WERI-Rb-1 (cell line): ENCODE measurements at places on chromosomes 6 and 20.

- DNase-seq = no peak
These were observed 951 bp upstream of the OLIG3 start for GRCh38 chr6:137494988-137495702.

GRCh38 chr20:40055711-40056110 lies 633.3 kb downstream of the MAFB start:
- DNase-seq = no peak

- peak; percentile 67 for DNase-seq
These were observed 2.7 kb downstream of the MYB start for GRCh38 chr6:135183532-135184440.

DNA sequence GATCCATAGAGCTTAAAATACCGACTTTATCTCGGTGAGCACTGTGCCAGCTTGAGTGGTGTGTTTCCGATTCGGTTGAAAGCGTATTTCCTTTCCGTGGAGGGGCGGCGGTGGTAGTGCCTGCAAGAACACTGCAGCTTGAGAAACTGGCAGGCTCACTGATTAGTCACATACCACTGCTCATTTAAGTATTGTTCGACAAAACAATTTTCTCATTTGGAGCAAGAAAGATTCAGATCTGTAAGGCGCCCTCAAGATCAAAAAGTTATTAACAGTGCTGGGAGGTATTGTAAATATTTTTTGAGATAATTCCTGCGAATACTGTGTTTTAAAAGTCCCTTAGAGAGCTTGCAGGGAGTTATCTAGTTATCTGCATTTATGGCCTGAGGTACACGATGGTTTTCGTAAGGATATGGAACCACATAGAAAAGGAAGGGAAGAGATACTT lies 1.3 kb downstream of the MAPK14 start:
- peak; percentile 64 for DNase-seq

- DNase-seq = peak; percentile 69
These were observed 104.6 kb upstream of the EXOC2 start for GRCh38 chr6:797479-798077.

GRCh38 chr6:35170166-35170565 lies 29.0 kb upstream of the TCP11 start:
- DNase-seq = no peak

DNA sequence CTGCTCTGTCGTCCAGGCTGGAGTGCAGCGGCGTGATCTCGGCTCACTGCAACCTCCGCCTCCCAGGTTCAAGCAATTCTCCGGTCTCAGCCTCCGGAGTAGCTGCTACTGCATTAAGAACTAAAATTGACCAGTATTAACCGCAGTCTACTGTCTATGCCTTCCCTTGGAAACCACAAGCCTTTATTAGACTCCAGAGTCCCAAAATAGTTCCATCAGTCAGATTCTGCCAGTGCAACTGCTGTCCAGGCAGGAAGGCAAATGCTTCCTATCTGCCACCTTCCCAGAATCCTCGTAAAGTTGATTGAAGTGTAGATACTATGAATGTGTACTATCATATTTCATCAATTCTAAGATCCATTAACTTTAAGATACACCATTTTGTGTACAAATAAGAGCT lies 16.7 kb downstream of the KAT14 start:
- DNase-seq = no peak

DNA sequence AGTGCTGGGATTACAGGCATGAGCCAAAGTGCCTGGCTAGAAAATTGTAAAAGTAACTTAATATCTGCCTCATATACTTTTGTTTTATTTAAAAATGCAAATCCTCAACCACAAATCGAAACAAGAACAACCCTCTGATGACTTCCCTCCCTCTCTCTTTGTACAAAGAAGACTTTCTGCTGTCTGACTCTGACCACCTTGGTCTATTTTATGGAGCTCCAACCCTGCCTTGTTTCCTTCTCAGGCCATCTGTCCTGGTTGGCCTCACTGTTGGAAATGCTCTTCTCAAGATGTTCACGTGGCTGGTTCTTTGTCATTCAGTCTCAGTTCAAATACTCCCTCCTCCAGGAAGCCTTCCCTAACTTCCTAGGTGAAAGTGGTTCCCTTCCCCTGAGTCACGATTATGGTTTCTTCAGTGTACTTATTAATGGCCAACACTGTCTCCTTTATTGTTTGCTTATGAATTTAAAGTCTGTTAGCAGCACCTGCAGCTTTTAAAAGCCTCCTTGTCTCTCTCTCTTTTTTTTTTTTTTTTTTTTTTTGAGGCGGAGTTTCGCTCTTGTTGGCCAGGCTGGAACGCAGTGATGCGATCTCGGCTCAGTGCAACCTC lies 151.5 kb upstream of the SALL4 start:
- DNase-seq = no peak

GRCh38 chr6:109393886-109394281 lies 11.6 kb upstream of the CD164 start:
- no peak for DNase-seq

- no peak for DNase-seq
These were observed 113.7 kb downstream of the CLIC5 start for GRCh38 chr6:45901767-45902650.

GRCh38 chr20:60214901-60215815 lies 256.9 kb downstream of the CDH26 start:
- DNase-seq = no peak

- DNase-seq = no peak
These were observed 34.7 kb downstream of the GHRH start for GRCh38 chr20:37226889-37227288.

DNA sequence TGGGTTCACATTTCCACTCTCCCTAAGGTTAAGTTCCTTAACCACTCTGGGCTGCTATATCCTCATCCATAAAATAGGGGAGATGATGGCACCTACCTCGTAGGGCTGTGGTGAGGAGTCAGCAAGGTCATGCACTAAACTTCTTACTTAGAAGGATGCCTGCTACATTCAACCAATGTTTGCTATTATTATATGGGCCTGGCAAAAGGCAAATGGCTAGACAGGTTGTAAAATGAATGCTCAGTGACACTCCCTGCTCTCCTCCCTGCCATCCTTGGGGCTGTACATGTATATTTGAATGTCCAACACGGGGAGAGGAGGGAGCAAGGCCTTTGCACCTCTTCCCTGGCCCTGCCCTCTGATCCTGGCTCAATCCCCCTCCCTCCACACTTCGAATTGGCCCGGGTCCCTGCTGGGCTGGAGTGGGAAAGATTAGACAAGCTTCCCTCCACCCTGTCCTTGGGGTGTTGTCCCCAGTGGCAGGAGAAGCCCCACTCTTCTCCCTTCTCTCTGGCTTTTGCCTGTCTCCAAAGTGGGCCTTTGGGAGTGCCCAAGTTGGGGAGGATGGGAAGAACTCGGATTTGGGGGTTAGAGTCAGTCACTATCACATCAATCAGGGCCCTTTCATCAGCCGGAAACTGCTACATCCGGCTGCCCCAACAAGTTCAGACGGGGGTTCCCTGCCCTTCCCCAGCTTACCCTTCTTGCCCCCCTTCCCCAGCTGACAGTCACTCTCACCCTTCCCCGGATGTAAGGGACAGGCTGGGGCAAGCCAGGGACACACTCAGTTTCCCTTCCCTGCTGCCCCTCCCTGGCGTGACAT lies 36.3 kb upstream of the VEGFA start:
- DNase-seq = peak; percentile 76

DNA sequence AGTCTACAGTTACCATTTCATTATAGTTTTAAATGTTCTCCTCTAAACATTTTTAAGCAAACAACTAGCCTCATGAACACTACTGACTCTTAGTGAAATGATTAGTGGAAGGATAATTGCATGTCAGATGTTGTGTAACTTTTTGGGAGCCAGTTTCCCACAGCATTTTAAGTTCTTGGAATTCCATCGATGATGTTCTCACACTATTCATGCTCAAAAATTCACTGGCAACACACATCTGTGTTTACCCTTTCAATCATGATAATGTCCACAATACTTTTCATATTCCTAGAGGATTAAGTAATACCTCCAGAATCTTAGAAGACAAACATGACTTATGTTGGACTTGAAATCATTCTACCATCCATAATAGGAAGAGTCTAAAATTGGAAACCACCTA lies 678.1 kb upstream of the ID4 start:
- DNase-seq = no peak

DNA sequence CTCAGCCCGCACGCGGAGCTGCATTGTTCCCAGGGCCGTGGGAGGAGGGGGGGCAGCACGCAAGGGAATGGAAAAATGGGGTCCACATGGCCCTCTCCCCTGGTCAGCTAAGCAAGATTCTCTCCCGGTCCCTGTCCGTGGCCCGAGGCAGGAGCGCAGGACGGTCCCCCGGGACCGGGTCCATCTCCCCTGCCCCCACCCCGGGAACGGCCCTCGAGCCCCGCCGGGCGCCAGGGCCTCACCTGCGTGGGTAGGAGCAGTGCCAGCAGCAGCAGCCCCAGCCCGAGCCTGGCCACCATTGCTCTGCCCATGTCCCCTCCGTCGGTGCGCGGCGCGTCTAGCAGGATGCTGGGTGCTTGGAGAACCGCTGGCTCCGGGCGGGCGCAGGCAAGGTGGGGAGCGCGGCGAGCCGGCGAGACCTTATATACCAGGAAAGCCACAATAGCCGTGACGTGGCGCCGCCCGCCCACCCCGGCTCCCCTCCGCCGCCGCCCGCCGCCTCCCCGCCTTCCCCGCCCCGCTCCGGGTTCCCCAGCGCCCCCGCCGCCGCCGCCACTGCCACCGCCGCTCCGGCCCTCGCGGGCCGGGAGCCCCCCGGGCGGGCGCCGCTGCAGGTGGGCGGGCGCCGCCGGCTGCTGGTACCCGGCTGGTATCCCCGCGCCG lies at the start of gene CD24:
Gene CD24 (minus strand): TSS at position 394 of the 663 bp plus-strand sequence. CDS start 83 bp downstream, at position 311.
- DNase-seq = peak; percentile 57

GRCh38 chr6:107083047-107083768 lies 32.1 kb downstream of the BEND3 start:
- DNase-seq = no peak

- no peak for DNase-seq
These were observed 4.8 kb upstream of the SRSF12 start for GRCh38 chr6:89122625-89123024.

GRCh38 chr6:106749609-106750008 lies 120.2 kb downstream of the QRSL1 start:
- no peak for DNase-seq

GRCh38 chr6:33170176-33171015 lies 21.9 kb downstream of the COL11A2 start:
- no peak for DNase-seq

DNA sequence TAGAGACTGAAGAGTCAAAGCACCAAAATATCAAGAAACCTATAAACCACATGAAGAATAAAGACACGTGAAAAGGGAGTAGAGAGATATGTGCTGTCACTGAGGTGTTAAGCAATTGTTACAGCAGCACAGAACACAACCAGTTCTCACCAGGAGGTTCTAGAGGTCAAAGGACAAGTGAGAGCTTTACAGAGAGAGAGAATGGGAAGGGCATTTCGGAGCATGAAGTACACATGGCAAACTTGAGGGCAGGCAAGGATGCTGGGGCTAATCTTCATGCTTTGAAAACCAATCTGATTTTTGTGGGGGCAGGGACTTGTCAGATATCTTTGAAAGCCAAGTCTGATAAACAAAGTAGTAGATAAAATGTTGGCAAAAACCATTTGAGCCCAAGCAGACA lies 142.3 kb upstream of the NRSN1 start:
- DNase-seq = no peak

DNA sequence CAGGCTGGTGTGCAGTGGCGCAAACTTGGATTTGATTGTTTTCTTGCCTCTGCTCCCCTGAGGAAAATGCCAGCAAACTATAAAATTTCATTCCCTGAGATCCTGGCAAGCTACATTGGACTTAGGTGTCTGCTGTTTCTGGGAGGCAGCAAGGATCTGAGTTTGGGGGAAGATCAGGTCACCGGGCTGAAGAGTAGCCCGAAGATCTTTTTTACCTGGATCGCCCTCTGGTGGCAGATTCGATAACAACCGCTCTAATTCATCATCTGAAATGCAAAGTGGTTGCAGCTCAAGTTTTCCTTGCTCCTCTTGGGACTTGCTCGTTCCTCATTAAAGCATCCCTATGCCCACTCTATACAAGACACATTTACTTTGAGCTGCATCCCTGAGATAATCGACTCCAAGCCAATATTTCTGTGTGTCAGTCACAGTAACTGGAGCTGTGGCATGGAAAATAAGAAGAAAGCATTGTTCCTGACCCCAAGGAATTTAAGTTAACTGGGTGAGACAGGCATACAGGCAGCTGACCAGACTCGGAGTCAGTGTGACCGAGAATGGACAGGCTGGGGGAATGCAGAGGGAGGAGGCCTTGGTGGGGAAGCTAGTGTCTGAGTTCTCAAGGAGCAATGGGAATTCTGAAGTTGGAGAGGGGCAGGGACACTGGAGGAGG lies 131.8 kb upstream of the PROKR2 start:
- peak; percentile 61 for DNase-seq
